Dermis microvascular lymphatic vessel endothelial cell (primary cell): ENCODE measurements at places on chromosomes 2 and 18. TPM values are rescaled to one million over a fixed set of nuclear protein-coding genes. Genes with fewer than 3 reads are reported as not detected.

DNA sequence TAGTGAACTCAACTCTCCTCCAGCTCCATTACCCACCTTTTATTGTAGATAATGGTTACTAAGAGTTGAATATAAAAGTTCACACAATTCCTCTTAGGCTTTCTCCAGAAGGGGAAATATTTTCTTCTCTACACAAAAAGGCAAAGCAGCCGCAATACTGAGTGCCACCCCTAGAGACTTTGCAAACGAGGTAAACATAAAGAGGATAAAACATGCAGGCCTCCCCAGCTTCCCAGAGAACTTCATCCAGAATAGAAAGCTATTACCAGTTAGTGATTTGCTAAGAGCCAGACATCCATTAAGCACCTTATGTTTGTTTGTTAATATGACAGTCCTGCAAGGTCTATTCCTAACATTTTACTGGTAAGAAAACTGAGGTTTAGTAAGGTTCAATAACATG lies 17.4 kb downstream of the ZNF521 start:
- no peak for DNase-seq

DNA sequence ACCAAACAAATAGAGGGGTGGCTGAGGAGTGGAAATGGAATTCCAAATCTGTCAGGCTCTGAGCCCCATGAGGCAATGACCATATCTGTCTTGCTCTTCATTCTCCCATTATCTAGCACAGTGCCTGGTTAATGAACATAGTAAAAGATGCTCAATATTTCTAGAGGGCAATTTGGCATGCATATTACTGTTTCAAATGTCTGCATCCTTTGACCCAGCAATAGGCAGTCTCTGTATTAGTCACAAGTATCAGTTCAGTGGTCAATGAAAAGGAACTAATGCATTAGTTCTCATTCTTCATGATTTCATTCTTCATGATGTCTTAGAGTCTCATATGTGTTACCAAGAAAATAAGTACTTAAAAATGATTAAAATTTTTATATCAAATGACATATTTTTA lies 28.4 kb upstream of the MALL start:
- DNase-seq: no peak

GRCh38 chr2:165161510-165161909 lies 42.3 kb downstream of the SCN3A start:
- DNase-seq: no peak

GRCh38 chr2:127220102-127220767 lies at the start of gene CYP27C1:
Gene CYP27C1, minus strand, starts transcription at chr2:127220299. Its CDS starts 29 bp downstream, at chr2:127220270.
- no peak for DNase-seq

MAP3K19 gene
- total RNA-seq: not detected in 2 replicates
